Stimulated activated CD8-positive, alpha-beta memory T cell treated with anti-CD3 and anti-CD28 coated beads, Interleukin-7, amount 100 ng/mL, for 24 hours (primary cell): ENCODE measurements at places on chromosomes 7 and 10.

DNA sequence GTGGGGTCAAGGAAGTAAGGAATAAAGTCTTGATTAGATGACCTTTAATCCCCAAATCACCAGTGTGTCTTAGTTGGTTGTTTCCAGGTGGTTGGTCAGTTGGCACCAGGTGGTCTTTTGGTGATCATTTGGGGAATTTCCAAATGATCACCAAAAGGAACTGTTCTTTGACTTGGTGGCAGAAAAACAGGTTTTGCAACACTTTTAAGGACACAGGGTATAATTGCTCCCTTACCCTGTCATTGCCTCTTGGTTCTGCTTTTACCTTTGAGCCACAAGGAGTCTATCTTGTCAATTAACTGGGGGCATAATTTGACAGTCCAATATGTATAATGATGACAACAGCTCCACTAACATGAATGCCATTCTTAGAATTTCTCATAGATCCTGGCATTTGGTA is 104.2 kb downstream of the ADK start:
- DNase-seq, result no peak

GRCh38 chr10:45476559-45476958 is 102.5 kb downstream of the ALOX5 start:
- DNase-seq, result no peak

GRCh38 chr10:50395271-50395670 is 144.0 kb upstream of the ASAH2 start:
- DNase-seq, result no peak

DNA sequence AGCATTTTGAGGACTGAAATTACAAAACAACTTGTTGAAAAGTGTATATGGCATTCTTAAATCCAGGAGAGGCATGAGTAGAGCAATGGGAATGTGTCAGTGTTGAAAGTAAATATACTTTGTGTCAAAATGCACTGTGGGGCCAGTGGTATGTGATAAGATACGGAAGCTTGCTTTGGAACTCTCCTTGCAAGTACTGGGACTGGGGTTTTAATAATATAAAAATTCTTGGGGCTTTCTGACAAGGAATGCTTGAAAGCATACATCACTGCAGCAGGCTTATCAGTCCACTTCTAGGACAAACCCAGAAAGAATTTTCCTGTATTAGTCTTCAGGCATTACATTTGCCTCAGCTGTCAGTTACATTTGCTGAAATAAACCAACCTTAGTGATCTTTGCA is 472.8 kb upstream of the FZD8 start:
- DNase-seq, result no peak

- DNase-seq, result no peak
Observed at GRCh38 chr10:63798599-63799498, 277.6 kb downstream of the REEP3 start.

DNA sequence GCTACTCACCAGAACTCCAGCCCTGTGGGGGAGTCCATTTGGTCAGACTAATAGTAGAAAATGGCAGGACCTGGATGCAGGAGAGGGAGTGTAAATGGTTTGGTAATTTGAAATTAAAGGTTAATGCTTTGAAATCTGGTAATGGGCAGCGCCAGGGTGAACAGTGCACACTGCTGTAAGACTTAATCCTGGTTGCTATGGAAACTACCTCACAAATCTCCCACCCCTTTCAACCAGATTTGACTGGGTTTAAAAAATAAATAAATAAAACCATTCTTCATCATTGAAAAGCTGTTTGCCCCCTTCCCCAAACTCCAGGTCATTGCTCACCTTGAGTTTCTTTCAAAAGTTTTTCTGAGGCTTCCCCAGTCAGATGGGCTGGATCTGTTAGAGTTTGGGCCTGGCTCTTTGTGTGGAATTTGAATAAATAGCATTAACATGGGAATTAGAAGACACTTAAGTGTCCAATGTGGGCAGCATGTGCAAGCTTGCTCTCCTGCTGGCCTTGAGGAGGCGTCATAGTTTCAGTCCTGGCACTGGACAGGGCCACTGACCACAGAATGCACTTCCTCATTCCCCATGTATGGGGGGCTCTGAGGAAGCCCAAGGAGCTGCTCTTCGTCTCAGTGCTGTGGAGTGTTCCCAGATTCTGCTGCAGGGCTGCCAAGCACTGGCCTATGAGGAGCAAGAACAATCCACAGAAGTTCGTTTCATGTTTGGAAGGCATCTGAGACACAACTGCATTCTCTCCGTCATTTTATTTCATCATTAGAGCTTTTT is 90.7 kb downstream of the LRRC4 start:
- no peak for DNase-seq

GRCh38 chr7:140541513-140542227 is 62.4 kb upstream of the MKRN1 start:
- DNase-seq, result no peak

GRCh38 chr7:123209786-123210185 is 10.0 kb upstream of the SLC13A1 start:
- no peak for DNase-seq

DNA sequence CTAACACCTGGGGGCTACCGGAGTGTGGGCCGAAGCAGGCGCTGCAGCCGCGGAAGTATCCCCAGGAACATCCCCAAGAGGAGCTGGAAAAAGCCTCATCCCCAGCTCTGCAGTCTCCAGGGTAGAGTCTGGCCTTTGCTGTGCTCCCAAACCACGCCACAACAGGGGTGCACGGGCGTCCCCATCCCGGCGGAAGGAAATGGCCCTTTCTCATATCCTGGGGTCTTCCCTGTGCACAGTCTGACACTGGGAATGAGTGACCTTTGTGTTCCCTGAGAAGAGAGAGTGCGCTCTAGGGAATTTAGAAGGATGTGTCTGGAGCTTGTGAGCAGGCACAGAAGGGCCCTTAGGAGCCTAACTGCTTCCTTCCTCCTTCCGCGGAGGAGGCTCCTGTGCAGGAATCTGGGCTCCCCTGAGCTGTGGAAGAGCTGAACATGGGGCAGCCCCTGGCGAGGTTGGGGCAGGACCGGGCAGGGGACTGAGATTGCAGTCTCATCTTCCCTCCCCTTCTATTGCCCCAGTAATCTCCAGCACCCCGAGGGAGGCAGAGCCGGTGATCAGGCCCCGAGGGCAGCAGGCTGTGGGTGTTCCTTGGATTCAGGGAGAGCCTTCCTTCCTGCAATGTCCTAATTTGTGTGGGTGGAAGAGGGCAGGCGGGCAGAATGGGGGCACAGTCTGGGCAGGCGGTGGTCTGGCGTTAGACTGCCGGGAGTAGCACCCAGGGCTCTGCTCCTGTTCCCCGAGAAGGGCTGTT is 1.3 kb downstream of the REPIN1 start:
- no peak for DNase-seq

DNA sequence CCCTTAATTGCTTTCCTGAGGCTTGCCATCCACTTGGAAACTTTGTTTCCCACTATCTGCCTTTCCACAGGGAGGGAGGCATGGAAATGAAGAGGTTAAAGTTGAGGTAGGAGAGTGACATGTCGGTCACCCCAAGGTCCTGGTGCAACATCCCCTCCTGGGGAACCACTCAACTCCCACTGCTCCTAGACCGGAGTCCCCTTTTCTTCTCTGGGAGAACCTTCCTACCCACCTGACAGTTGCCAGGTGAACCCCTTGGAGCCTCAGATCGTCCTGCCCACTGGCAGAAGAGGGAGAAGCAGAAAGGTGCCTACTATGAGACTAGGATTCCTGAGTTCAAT is 21.7 kb downstream of the IMPDH1 start:
- no peak for DNase-seq

DNA sequence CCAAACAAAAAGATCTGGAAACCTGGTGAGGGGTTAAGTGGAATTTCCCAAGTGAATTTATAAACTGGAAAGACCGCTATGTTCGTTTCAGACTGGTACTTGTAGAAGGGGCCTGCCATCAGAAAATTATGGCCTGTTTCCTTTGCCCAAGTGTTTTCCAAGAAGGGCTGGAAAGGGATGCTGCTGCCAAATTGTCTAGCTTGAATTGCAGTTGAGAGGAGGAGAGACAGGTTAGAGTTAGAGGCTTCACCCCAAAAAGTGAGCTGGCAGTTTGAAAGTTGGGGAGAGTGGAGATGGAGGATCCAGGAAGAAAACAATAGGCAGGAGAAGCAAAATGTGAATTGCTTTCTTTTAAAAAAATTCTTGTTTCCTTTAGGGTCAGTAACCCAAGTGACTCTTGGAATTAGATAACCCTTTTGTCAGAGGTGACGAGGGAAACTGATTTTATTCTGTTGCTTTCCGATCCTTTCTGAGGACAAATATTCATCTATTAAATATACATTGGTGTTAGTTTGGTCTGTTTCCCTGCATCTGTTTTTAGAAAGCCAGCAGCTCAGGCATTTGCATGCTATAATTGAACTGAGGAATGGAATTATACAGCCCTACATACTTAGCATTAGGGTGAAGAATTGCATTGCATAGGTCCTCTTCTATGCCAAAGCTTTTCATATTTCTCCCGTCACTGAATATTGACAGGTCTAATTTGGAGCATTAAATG is 82.5 kb upstream of the PRR15 start:
- DNase-seq, result no peak

GRCh38 chr10:62116896-62117295 is 151.7 kb downstream of the RTKN2 start:
- no peak for DNase-seq

- no peak for DNase-seq
Observed at GRCh38 chr7:17274551-17275245, 23.8 kb upstream of the AHR start.
